ENCODE measurements at places on chromosomes 12 and 14. TPM values are rescaled to one million over a fixed set of nuclear protein-coding genes. Genes with fewer than 3 reads are reported as not detected.

DNA sequence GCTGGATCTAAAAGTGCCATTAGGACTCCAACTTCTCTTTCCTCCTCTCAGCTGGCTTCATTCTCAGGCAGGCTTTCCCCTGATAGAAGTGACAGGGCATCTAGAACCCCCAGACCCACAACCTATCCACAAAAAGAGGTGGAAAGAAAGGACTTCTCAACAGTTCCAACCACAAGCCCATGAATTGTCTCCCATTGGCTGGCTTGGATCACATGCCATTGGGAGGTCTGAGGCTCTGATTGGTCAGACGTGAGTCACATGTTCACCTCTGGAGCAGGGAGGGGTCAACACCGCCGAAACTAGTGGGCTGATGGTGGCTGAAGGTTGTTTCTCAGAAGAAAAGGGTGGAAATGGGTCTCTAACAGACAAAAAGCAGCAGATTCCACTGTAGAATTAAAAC lies 47.2 kb downstream of the DRAM1 start:
- DNase-seq = no peak

DNA sequence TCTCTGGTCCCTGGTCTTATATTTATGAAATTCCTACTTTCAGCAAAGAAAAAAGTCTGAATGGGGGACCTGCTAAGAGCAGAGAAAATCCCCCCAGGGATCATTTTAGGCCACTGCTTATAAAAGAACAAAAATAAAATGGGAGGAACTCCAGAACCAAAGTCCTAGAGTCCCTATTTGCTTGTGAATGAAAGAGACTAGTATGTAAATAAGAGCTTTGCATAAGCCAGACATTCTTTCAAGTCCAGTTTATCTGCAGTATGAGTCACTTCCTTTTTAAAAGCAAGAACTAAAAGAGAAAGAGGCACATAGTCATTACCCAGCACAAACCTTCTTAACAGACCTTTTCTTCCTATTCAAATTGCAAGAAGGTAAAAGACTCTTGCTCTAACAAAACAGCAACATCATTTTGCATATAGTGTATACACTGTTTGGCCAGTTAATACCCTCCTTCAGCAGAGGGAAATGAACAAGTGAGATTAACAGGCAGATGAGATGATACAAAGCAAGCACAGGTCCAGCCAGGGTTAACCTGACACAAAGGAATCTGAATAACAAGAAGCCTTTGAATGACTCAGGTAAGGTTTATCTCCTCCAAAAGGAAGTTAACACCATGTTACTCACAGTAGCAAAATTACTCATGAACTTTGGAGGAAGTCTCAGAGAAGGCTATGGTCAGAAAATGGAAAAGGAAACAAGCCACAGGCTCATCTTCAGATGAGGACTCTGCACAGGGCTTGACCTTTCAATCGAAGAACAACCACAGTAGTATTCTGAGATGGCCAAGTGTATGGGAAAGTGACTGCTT lies 87.3 kb downstream of the PHLDA1 start:
- peak; percentile 44 for DNase-seq

DNA sequence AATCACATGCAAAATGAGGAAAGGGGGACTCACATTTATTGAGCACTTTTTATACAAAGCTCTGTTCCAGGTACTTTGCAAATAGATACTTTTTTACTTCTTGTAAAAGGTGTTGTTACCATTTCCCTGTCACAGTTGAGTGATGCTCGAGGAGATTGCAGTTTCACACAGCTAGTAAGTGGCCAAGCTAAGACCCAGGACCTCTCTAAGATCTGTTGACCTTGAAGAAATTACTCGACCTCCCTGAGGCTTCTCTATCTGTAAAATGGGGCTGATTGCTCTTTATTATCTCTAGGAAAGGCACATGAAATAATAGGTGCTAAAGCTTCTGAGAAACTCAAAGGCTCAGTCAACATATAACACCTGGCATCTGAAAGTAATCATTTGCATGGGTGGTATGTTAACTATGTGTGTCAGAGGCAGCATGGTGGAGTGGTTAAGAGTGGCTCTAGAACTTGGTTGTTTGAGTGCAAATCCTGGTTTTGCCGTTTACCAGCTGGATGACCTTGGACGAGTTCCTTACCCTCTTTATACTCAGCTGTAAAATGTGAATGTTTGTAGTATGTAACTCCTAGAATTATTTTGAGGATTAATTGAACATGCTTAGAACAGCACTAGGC lies 41.5 kb downstream of the IFT81 start:
- no peak for DNase-seq

DNA sequence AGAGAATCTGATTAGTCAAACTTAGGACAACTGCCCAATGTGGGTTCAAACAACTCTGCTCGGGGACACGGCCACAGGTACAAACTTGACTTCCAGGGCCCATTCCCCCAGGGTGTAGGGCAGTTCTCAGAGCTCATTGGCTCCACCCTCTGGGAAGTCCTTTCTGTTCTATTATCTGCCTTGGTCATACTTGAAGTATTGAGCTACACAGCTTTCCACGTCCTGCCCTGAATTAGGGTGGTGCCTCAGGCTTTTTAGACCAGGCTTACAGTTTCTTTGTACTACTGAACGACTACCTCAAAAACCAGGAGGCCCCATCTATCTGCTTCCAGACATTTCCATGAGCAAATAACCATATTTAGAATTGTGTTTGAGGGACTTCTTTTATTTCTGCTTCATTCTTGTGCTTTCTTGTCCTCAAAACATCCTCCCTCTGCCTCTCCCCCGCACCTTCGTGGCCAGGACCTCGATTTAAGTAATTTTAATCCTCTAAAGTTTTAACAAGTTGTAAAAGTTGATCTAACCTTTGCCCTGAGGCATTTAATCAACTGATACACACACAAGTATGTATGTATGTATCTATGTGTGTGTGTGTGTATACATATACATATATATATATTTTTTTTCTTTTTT lies 281.7 kb upstream of the AMIGO2 start:
- DNase-seq = peak; percentile 81

DNA sequence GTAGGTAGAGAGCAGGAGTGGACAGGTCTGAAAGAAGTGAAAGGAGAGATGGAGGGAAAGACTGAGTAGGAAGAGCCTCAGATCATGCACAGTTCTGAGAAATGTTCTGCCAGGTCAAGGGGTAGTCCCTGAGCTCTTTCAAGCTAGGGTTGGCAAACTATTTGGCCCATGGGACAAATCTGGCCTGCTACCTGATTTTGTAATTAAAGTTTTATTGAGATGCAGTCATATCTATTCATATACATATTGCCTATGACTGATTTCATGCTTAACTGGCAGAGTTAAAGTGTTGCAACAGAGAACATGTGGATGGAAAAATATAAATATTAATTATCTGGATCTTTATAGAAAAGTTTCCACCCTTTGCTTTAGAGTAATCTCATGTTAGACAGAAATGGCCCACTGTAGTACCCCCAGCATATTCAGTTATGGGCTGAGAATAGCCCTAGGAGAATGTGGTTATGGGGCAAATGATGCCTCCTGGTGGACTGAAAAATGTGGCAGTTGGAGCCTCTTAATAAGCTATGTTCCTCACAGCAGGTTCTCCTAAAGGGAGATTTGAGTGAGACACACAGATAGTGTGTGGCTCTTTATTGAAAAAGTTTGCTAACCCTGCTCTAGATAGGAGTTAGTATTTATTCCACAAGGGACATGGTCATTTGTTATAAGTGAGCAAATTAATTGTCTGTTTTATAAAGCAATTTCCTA lies 476.9 kb downstream of the LRIG3 start:
- peak; percentile 22 for DNase-seq

GRCh38 chr12:55392032-55392795 lies 8.1 kb upstream of the OR6C65 start:
- no peak for DNase-seq

DNA sequence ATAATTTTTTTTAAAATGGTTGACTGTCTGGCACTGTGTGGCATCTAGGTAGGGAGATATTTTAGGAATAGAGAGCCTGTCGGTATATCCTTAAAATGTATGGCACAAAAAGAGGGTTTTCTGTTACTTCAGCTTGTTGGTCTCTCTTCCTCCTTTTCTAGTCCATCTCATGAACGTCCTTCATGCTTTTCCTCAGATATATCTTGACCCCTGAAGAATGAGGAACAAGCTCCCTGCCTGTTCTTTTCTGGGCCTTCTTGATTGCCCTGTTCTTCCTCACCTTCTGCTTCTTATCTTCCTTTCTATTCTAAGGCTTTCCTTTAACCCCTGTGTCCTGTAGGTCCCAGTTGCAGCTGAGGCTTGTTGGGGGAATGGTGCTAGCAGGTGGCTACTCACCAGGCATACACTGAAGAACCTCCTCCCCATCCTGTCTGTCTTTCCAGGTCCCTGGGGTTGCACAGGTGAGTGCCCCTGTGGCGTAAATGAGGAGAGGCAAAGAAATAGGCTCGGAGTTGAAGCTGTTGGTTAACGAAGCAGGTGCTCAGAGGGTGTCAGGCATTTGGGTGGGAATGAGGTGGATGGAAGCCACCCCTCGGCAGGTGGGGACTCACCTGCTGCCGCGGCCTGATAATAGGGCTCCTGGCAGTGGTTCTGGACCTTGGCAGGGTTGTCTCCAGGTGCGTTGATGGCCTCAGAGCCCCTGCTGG lies 7.2 kb upstream of the C1R start:
- DNase-seq = no peak

- DNase-seq = no peak
Observed at GRCh38 chr14:52310541-52310940, 3.6 kb upstream of the PTGER2 start.

DNA sequence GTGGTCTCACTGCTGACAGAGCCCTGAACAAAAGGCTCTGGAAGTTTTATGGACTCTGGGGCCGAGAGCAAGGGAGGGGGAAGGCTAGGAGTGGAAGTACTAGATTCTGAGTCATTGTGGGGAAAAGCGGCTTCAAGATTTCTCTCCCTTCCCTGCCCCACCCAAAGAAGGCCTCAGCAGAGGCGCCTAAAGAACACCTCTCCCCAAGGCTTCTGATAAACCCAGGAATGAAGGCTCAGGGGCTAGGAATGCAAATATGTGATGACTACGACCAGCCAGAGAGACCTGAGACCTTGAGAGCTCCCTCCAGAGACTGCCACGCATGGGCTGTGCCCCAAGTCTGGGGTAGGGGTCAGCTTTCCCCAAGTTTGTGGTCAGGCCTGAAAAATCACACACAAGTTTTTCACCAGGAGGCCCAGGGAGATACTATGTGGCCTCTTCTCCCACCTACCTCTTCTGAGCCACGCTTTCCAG lies 130.7 kb upstream of the HIF1A start:
- DNase-seq = no peak

DNA sequence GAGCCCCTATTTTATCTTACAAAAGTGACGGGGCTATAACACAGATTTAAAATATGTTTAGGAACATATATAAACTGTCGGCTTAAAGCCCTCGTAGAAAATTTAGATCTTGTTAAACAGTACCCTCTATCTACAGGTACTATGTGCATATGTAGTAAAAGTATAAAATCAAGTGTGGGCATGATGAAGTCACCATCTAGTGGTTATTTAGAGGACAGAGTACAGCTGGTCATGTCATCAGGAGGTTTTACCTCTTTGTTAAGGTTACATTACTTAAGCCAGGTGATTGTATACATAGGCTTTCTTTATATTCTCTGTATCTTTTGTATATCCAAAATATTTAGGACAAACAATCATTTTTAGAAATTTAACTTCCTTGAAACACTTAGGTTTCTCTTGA lies 18.2 kb upstream of the TNS2 start:
- no peak for DNase-seq

Gene CYP46A1
- total RNA-seq = 0.12 TPM

Gene PABPN1
- 194 TPM for total RNA-seq

Gene FKBP3
- total RNA-seq = 50.8 TPM
